ENCODE measurements at places on chromosomes 6 and 20.

GRCh38 chr6:55886185-55886836, 10.9 kb upstream of the BMP5 start:
- no peak for DNase-seq

GRCh38 chr6:41724586-41725501, 10.6 kb downstream of the TFEB start:
- DNase-seq = no peak

DNA sequence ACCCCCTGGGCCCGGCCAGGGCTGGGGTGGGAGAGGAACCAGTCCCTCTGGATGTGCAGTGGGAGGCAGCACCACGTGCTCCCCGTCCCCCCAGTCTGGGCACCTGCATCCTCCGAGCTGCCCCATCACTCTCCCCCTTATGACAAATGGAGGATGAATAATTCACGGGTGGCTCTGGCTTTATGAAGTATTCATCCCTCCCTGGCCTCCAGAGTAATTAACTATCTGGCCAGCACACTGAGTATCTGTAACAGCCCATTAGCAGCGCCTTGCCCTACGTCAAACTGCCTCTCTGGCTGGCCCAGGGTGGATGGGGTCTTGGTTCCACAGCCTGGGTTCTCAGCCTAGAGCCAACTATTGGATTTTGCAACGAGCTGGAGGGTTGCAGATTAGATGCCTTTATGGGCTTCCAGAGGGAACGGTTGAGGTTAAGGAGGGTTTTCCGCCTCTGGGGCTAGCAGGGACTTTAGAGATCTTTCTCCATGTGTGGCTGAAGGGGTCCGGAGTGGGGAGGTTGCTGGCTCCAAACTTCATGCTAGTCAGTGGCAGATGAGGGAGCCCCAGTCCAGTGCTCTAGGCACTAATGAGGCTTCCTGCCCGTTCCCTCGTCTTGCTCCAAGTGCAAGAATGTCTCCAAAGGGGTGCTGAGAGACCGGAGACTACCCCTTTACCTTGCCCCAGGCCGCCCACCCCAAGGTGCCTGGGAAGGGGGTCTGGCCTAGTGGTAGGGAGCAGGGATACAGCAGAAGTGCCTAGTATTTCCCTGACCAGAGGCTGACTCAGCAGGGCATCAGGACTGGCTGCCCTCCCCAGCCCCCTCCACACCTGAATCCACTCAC, 53.5 kb upstream of the MLN start:
- DNase-seq = no peak

DNA sequence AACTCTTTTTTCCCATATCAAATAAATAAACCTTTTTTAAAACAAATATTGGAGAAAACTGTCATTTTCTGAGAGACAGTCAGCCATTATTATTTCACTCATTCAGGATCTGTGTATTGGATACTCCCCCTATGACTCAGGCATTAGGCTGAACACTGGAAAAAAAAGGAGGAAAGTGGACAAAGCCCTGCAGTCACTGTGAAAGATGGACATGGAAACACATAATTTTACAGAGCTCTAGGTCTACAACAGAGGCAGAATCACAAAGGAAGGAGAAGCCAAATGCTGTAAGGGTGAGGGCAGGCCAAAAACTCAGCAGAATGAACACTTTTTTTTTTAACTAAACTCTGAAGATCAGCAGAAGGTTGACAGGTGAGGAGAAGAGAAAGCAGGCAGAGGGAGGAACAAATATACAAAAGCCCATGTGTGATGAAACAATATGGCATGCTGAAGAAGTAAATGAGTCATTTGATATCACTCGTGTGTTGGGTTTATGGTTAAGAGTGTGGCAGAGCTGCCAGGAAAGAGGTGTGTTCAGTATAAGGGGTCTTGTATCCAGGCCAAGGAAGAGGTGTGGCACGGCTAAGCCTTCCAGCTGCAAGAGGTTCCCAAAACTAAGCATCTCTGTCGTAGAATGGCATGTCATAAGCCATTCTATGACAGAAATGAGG, 39.1 kb downstream of the EPB41L2 start:
- DNase-seq = no peak

- DNase-seq = peak; percentile 82
These were observed 102.5 kb downstream of the NOL4L start for GRCh38 chr20:32482442-32483261.

GRCh38 chr6:139355172-139355571, 19.3 kb downstream of the CITED2 start:
- DNase-seq = no peak

GRCh38 chr6:41654151-41654697, 16.0 kb downstream of the MDFI start:
- no peak for DNase-seq

DNA sequence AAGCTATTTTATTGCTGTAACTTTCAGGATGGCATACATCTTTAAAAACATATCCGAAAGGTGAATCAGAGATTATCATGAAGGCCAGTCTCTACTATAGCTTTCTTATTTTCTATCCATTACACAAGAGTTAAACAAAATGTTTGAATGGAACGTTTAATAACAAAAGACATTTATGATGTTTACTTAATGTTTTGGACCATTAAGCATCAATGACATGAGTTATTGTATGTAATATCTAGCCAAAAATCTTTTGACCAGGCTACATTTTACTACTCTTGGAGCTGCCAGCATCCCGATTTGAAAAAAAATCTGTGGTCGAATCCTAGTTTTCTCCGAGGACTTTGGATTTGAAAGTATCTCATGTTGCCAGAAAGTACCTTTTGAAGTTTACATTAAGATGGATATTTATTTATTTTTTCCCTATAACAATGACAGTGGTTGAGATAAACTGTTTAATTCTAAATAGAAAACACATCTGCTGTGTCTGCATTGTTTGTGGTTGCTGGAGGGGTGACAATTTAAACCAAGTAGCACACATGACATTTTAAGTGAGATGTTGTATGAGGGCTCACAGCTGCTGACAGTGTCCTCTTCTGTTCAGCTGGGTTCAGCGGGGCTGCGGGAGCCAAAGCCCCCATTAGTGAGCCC, 293.7 kb upstream of the TCF21 start:
- DNase-seq = no peak

GRCh38 chr20:53445321-53445731, 148.3 kb downstream of the ZNF217 start:
- no peak for DNase-seq

GRCh38 chr6:52595796-52596130, 18.9 kb upstream of the TRAM2 start:
- no peak for DNase-seq

DNA sequence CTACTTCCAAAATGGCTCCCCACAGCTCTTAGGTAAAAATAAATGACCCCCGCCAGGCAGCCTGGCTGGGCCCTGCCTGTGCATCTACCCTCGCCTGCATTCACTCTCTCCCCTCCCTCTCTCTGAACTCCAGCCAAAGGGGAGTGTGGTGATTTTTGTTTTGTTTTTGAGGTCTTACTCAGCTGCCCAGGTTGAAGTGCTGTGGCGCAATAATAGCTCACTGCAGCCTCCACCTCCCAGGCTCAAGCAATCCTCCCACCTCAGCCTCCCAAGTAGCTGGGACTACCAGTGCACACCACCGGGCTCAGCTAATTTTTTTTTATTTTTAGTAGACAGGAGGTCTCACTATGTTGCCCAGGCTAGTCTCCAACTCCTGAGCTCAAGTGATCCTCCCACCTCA, 15.8 kb downstream of the NFATC2 start:
- no peak for DNase-seq

DNA sequence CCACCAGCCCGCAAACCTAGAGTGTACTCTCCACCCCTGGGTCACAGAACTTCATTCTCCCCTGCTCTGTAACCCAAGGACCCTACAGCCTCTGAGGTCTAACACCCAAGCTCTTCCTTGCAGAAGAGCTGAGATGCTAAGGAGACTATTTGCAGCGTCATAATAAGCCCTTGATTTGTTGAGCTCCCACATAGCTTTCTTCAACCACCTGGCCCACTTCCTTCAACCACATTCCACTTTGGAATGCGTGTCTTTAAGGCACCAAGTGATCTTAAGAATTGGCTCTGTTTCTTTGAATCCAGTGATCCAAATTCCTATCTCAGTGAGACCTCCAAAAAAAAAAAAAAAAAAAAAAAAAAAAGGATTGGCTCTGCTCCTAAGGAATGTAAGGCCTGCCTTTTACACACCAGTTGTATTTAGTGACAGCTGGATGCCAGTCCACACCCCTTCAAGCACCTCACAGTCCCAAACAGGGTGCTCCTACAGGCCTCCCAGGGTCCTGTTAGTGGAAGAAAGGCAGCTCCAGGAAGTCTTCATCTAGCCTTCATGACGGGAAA, 106.2 kb downstream of the UBE3D start:
- DNase-seq = peak; percentile 7

GRCh38 chr20:61458146-61458746, 206.2 kb downstream of the CDH4 start:
- no peak for DNase-seq

- no peak for DNase-seq
These were observed 45.9 kb downstream of the NOL4L start for GRCh38 chr20:32539026-32539816.

DNA sequence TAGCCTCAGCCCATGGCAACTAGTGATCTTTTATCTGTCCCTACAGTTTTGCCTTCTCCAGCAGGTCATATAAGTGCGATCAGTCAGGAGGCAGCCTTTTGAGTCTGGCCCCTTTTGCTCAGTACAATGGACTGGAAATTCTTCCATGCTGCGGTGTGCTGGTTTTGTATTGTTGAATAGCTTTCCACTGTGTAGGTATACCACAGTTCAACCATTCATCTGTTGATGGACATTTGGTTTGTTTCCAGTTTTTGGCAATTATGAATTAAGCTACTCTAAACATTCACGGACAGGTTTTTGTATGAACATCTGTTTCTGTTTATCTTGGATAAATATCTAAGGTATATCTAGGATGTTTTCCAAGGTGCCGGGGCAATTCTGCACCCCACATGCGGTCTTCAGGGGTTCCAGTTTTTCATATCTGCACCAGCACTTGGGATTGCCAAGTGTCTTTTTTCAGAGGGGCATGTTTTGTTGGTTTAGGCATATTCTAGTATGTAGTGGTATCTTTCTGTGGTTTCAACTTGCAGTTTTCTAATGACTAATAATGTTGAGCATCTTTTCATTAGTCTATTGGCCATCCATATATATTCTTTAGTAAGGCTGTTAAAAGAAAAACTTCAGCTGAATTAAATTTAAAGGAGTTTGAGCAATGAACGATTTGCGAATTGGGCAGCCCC, 141.0 kb downstream of the TFAP2C start:
- no peak for DNase-seq

- DNase-seq = no peak
These were observed 41.2 kb upstream of the PDE10A start for GRCh38 chr6:165704045-165704748.

DNA sequence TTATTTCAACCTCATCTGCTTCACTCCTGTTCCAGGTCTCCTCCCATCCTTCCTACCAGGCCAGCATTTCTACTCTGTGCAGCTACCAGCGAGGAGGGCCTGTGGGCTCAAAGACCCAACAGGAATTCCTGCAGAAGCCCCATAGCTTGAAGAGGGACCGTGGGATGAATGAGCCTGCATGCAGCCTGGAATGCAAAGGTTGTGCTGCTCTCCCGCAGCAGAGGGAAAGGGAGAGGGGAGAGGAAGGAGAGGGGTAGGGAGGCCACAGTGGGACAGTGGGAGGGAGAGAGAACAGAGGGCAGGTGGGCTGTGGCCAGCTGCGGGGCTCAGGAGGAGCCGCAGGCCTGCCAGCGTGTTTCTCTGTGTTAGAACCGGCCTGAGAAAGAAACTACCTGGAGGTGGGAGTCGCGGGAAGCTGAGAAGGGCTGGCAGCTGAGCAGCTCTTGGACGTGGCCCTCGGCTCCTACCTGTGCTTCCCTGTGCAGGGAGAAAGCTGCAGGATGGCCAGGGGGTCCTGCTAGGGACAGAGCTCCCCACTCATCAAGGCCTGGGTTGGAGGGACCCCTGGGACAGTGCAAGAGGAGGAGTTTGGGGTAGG, 66.1 kb upstream of the MLN start:
- DNase-seq = peak; percentile 56

- DNase-seq = no peak
These were observed 42.6 kb downstream of the TBC1D7 start for GRCh38 chr6:13285705-13286104.

DNA sequence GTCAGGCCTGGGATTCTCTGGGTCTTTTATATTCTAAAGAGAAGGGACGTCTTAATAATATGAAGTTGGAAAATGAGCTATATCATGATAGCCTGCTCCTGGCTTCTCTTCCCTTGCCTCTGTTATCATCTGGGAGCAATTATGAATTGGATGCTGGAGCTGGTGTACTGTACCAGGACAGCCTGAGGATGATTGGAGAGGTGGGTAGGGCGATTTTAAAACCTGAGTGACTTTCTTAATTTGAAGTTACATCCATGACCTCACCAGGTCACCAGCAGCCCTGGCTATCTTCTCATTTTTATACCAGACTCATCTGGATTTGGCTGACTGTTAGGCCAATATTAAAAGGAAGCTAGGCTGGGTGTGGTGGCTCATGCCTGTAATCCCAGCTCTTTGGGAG, 317.6 kb downstream of the CLIC5 start:
- DNase-seq = no peak

DNA sequence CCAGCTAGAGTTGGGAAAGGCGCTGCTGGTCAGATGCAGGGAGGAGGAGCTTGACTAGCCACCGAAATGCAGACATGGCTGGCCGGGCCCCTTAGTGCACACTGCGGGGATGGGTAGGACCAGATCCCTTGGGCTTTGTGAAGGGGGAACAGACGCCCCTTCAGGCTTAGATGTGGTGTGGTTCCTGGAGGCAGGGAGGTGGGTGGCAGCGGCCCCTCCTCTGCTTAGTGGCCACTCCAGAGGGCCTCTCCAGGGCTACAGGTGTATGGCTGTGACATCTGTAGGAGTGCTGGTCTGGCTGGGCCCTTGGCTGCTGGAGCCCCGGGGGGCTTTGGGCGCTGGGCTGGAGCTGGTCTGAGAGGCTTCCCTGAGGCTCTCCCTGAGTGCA, 5.9 kb downstream of the CCND3 start:
- DNase-seq = no peak

DNA sequence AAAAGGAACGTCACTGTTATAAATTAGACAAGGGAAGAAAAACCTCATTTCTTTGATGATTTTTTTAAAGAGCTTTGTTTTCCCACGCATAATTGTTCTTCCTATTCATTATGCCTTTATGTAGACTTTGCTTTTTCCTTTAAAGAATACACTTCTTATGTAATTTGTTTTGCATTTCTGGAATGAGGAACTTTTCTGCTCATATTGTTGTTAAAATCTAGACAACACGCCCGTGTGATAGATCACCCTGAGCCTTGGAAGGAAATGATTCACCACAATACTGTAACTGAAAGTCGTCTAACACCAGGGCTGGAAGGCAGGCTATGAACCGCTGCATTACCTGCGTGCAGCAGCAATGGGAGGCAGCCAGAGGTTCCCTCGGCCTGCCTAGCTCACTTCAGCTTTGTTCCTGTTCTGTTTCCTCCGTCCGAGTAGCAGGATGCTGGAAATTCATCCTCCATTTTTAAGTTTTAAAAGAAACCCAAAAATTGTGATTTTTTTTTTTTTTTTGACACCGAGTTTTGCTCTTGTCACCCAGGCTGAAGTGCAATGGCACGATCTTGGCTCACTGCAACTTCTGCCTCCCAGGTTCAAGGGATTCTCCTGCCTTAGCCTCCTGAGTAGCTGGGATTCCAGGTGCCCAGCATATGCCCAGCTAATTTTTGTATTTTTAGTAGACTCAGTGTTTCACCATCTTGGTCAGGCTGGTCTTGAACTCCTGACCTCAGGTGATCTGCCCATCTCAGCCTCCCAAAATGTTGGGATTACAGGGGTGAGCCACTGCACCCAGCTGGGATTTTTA, 49.6 kb upstream of the ZNF217 start:
- DNase-seq = no peak

GRCh38 chr6:105204331-105204730, 24.5 kb upstream of the POPDC3 start:
- no peak for DNase-seq

All from H1 (cell line).